ENCODE measurements at places on chromosomes 1 and 21.

DNA sequence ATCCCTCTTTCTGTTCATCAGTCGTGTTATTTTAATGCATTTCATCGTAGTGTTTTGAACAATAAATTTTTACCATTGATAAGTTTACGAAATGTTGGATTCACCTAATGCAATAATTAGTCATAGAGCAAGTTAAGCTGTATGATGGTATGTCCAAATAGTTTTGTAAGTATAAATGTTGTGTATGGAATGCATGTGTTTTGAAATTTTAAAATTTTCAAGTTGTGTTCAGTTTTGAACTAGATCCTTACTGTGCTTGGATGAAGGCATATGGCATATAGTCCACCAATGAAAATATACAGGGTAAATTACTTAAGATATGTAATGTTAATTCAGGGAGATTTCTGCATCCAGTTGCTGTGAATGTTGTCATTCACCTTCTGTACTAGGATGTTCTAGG, 2.3 kb downstream of the ZMYM4 start:
- no peak for DNase-seq

- no peak for DNase-seq
Measured at GRCh38 chr1:209937996-209938959, at the start of gene SYT14. SYT14 (plus strand) TSS chr1:209938217; CDS start chr1:209938265, 48 bp downstream.

GRCh38 chr1:51175278-51175677, 60.8 kb upstream of the RNF11 start:
- no peak for DNase-seq

DNA sequence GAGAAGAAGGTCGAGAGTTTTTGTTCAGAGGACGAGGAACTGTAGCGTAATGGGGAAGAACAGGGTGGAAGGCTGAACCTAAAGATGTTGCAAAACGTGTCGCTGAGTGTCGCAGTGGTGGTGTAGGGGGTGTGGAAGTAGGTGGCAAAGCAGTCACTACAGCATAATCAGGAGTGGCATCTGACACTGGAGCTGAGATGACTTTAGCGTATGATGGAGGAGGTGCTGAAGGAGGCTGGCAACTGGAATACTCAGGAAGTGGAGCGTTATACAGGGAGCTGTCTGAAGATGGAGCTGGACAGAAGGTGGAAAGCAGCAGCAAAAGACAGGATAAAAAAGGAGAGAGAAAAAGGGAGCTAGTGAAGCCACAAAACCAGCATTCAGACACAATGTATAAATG, 89.9 kb upstream of the LBR start:
- no peak for DNase-seq

GRCh38 chr1:159142391-159142663, 29.1 kb upstream of the CADM3 start:
- DNase-seq: no peak

DNA sequence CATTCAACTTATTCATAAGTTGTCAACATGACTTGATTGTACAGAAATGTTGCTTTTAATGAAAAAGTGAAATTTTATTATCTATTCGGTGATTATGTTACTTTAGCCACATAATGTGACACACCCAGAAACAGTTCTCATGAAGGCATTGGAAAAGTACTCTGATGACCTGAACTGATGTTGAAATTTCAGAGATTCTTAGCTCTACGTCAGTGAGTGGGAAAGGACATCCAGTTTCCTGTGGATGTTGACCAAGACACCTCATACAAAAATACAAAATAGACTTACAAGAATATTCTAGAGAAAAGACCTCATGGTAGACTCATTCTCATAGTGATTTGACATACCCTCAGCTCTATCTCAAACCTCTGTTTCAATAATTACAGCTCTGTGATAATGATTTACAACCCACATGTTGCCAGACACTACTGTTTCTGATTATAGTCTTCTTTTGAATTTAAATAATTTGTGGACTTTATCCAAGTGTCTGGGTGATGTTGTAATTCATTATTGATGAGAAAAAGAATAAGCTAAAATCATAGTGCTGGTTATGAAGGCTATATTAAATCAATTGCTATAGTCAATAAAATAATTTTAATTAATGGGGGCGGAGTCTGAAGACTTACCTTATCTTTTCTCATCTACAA, 37.3 kb downstream of the KCNK2 start:
- DNase-seq: no peak

DNA sequence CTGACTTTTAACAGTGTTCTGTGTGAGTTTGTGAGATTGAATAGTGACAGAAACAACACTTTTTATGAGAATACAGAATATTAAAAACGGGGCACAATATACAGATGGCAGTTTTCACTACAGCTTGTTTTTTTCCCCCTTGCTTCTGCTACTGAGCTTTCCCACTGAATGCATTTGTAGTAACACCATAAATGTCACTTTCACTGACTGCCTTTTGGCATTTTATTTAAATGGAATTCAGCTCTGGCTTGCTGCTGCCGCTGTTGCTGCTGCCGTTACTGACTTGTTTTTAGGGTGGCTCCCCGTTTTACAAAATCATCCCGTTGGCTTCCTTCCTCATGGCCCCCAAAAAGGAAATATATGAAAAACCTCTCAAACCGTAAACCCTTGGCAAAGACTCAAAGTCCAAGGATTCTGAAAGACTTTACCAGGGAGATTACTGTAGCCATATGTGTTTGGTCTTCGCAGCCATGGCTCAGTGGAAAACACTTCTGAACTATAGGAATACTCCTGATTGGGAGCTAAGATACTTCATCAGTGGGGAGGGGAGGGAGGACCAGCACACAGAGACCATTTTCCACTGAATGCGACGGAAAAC, 151.0 kb downstream of the NUF2 start:
- DNase-seq: no peak

GRCh38 chr1:92817986-92818764, 13.7 kb upstream of the RPL5 start:
- DNase-seq: no peak

GRCh38 chr1:11352816-11353799, 80.1 kb downstream of the UBIAD1 start:
- no peak for DNase-seq

- DNase-seq: no peak
Measured at GRCh38 chr21:17428484-17428869, 84.4 kb upstream of the CXADR start.

DNA sequence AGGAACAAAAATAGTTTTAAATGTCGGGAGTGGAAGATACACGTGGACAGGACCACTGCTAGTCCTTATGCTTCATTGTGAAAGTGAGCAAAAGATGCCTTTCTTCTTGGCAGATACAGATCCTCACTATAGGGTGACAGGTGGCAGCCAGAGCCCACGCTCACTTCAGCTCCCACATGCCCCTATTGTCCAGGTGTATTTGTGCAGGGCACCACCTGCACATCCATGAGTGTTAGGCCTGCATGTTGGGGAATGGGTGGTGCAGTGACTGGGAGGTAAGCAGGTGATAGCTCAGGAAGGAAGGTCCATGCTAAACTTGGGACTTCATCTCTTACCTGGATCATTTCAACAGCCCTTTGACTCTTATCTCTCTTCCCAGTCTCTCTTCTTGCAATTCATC, 27.4 kb downstream of the SLC5A9 start:
- no peak for DNase-seq

- DNase-seq: no peak
Measured at GRCh38 chr1:112296908-112297307, 99.1 kb upstream of the CTTNBP2NL start.

GRCh38 chr1:205926636-205927035, 16.6 kb downstream of the SLC26A9 start:
- no peak for DNase-seq

GRCh38 chr1:101540161-101540560, 303.3 kb downstream of the S1PR1 start:
- no peak for DNase-seq

- no peak for DNase-seq
Measured at GRCh38 chr1:189619682-189620332, 857.9 kb downstream of the BRINP3 start.

- no peak for DNase-seq
Measured at GRCh38 chr1:1292442-1292779, 12.2 kb downstream of the SCNN1D start.

DNA sequence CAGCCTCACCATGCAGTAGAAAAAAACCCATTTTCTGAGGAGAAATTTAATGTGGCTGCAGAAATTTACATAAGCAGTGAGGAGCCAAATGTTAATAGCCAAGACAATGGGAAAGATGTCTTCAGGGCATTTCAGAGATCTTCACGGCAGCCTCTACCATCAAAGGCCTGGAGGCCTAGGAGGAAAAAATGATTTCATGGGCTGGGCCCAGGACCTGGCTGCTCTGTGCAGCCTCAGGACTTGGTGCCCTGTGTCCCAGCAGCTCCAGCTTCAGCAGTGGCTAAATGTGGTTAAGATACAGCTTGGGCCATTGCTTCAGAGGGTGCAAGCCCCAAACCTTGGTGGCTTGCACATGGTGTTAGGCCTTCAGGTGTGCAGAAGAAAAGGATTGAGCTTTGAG, 48.0 kb upstream of the PDE4B start:
- DNase-seq: no peak

- no peak for DNase-seq
Measured at GRCh38 chr1:112722601-112723510, 7.7 kb upstream of the PPM1J start.

DNA sequence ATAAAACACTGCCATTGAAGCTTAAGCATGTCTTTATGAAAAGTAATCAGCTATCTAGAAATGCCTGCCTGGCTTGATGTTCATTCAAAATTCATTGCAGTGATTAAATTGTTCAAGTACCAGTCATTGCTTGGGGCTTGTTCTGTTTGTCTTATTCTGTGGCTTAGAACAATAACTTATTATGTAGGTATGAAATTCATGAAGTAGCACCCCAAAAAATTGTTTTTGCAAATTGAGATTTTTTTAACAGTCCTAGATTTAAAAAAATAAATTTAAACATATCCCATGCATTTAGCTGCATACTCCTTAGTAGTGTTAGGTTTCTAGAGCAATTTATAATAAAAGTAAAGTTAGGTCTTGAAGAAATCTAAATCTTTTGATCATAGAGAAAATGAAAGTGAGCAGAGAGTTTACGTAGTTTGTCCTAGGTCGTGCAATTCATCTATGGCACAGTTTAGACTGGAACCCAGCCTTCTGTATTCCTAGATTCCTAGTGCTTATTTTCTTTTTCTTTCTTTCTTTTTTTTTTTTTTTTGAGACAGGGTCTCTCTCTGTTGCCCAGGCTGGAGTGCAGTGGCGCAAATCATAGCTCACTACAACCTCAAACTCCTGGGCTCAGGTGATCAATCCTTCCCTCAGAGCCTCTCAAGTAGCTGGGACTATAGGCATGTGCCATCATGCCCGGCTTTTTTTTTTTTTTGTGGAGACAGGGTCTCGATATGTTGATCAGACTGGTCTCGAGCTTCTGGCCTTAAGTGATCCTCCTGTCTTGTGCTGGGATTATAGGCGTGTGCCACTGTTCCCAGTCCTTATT, 9.3 kb downstream of the MIER1 start:
- no peak for DNase-seq

- no peak for DNase-seq
Measured at GRCh38 chr1:39754906-39755504, 16.1 kb downstream of the OXCT2 start.

DNA sequence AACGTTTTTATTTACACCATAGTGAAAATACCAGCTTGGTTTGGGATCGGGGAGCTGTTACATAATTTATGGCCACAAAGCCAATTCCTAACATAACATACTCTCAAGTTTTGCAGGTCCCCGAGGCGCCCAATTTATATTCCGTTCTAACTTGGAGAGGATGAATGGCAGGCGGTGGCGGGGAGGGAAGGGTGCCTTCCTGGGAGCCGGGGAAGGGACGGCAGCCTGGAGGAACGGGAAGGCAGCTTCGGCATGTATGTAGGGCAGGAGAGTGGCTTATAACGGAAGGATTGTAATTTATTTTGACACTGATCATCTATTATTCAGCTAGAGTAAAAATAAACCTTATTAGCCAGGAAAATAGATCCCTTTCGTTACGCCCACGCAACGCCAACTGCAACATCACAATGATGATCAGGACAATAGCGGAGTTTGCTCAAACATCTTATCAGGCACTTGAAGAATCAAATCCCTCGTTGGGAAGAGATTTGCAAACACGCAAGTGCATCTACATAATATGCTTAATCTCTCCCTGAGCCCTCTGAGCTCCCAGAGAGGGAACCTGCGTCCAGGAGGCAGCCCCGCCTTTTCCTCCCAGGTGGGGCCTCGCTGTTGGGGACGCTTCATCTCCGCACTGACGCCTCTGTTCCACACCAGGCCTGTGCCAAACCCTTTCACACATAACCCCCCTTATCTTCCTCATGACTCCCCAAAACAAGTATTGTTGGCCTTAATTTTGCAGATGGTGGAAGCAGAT, 93.7 kb upstream of the C1orf174 start:
- no peak for DNase-seq

GRCh38 chr21:41612674-41613532, 104.9 kb upstream of the TMPRSS2 start:
- DNase-seq: no peak

DNA sequence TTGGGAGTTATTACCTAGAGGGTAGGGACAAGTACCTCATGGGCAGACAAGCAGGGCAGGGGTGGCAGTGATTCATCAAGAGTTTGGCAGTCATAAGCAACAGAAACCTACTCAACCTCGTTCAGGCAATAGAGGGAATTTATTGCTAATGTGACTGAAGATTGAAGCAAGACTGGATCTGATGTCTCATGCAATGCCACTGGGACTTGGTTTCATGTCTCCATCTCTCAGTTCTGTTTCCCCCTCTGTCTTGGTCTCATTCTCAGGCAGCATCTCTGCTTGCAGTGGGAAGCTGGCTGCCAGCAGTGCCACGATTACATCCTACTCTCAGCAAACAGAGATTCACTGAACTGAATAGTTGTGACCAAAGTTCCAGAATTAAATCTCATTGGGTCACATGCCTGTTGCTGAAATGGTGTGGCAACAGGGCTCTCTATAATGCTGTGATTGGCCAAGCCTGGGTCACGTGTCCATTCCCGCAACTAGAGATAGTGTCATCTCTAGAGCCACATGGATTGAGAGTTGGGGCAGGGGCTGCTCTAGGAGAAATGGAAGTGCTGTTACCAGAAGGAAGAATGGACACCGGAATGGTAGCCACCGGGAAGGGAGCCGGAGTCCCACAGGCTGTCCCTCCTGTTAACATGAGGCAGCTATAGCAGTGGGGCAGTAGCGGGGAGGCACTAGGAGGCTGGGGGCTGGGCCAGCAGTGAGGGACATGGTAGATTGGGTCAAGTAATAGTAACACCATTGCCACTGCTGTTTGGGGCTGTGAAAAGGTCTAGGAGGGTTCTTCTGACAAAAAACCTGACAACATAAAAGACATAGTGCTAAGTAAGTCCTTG, 3.9 kb upstream of the CDC42 start:
- no peak for DNase-seq

GRCh38 chr1:3679799-3680453, 27.6 kb downstream of the TP73 start:
- DNase-seq: no peak

- DNase-seq: no peak
Measured at GRCh38 chr21:14306126-14306907, 76.6 kb downstream of the HSPA13 start.
